ENCODE measurements at places on chromosomes 2 and 18. TPM values are rescaled to one million over a fixed set of nuclear protein-coding genes. Genes with fewer than 3 reads are reported as not detected.

DNA sequence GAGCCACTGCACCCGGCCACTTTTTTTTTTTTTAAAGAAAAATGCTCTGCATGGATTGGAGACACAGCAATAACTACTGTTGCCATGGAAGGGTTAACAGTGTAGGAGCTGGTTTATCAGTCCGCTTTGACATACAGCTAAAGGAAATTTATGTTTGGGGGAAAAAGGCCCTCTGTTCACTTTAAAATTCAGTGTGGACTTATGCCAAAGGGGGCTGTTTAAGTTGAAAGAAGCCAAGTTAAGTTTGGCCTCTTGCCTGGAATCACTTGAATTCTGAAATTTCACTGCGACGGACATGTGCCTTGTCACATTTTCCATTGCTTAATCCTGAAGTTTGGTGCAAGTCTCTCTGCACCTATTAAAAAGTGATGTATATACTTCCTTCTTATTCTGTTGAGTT lies 3.1 kb downstream of the KCNE4 start:
- no peak overlapping the region for H3K4me3 ChIP-seq
- H3K4me1 ChIP-seq, result no peaks in the 10 kb centered on the region
- no peaks in the 10 kb centered on the region for H3K27me3 ChIP-seq
- peak overlapping the region; percentile 57 for H3K27ac ChIP-seq
- no peaks in the 10 kb centered on the region for H3K36me3 ChIP-seq

DNA sequence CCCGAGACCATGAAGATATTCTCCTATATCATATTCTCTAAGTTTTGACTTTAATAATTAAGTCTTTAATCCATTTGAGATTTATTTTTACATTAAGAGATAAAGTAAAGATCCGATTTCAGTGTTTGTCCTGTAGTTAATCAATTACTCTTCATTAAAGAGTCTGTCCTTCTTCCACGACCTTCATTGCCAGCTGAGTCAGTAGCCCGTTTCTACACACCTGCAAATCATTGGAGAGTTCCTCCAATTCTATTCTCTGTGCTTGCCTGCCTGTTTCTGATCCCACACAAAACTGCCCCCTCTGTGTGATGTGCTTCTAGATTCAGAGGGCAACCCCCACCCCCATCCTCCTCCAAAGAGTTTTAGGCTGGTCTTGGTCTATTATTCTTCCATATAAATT lies 119.2 kb downstream of the KCNF1 start:
- H3K4me3 ChIP-seq, result no peak overlapping the region
- H3K4me1 ChIP-seq, result no peaks in the 10 kb centered on the region
- no peaks in the 10 kb centered on the region for H3K36me3 ChIP-seq
- no peaks in the 10 kb centered on the region for H3K27me3 ChIP-seq
- no peak overlapping the region for H3K27ac ChIP-seq
- no peak for DNase-seq

CNTNAP5 gene
- total RNA-seq, result not detected

- peak overlapping the region; percentile 81 for H3K4me3 ChIP-seq
- H3K4me1 ChIP-seq, result no peaks in the 10 kb centered on the region
These were observed 283 bp upstream of the RBBP8 start for GRCh38 chr18:22932885-22933205.

DNA sequence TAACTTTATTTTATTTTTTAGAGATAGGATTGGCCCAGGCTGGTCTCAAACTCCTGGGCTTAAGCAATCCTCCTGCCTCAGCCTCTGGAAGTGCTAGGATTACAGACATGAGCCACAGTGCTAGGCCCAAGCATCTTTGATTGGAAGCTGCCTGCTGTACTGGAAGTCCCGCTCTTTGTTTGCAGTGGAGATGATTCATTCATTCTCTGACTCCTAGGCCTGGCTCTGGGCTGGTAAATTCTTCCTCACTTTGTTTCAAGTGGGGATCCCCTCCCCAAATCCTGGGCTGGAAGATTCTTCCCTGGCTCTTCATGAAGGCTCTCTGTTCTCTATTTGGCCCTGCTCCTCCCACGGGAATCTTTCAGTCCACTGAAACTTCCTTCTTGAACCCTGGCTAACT lies 81.9 kb downstream of the NEURL3 start:
- no peak overlapping the region for H3K4me3 ChIP-seq
- no peaks in the 10 kb centered on the region for H3K27me3 ChIP-seq

- peak overlapping the region; percentile 17 for H3K27ac ChIP-seq
- DNase-seq, result no peak
- H3K4me3 ChIP-seq, result peak overlapping the region; percentile 37
- peaks cover 20% of the 10 kb centered on the region for H3K4me1 ChIP-seq
- no peaks in the 10 kb centered on the region for H3K36me3 ChIP-seq
- no peaks in the 10 kb centered on the region for H3K27me3 ChIP-seq
These were observed 81.8 kb downstream of the HDAC4 start for GRCh38 chr2:239318790-239319661.

GRCh38 chr2:69549421-69549820 lies 94.1 kb downstream of the AAK1 start:
- H3K4me1 ChIP-seq, result no peaks in the 10 kb centered on the region
- no peak for DNase-seq
- H3K36me3 ChIP-seq, result no peaks in the 10 kb centered on the region
- H3K27me3 ChIP-seq, result no peaks in the 10 kb centered on the region
- H3K27ac ChIP-seq, result no peak overlapping the region

DNA sequence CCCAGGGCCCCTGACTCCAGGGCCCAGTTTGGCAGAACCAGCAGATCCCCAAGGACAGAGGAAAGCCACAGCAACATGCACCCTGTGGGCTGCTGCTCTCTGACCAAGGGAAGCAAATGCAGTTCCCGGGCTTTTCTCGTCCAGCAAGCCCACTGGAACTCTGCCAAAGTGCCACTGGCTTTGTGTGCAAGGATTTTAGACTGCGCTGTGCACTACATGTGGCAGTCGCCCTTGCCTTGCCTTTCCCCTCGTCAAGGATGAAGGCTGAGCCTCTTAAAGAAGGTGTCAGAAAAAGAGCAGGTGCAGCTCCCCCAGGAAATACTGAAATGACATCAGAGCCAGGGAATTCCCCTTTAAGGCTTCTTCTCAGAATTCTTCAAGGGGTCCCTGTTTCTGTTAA lies 199.2 kb downstream of the TFCP2L1 start:
- H3K27ac ChIP-seq, result no peak overlapping the region
- no peaks in the 10 kb centered on the region for H3K27me3 ChIP-seq
- no peak for DNase-seq
- H3K36me3 ChIP-seq, result no peaks in the 10 kb centered on the region

- H3K27ac ChIP-seq, result no peak overlapping the region
- no peaks in the 10 kb centered on the region for H3K27me3 ChIP-seq
- H3K36me3 ChIP-seq, result no peaks in the 10 kb centered on the region
- no peaks in the 10 kb centered on the region for H3K4me1 ChIP-seq
- no peak overlapping the region for H3K4me3 ChIP-seq
- no peak for DNase-seq
These were observed 2.3 kb downstream of the HJURP start for GRCh38 chr2:233852056-233852455.

- H3K4me3 ChIP-seq, result no peak overlapping the region
- H3K27me3 ChIP-seq, result no peaks in the 10 kb centered on the region
- no peaks in the 10 kb centered on the region for H3K36me3 ChIP-seq
- H3K27ac ChIP-seq, result no peak overlapping the region
These were observed 2.6 kb downstream of the CYB5A start for GRCh38 chr18:74289137-74289536.
